Glomerular endothelial cell (primary cell): ENCODE measurements at places on chromosomes 3 and 15. TPM values are rescaled to one million over a fixed set of nuclear protein-coding genes. Genes with fewer than 3 reads are reported as not detected.

Gene NEK10
- total RNA-seq, result 3.4 and 8.5 TPM in 2 replicates

Gene SCG3
- total RNA-seq, result 0.05 TPM in 1 of 2 replicates, not detected in the other

Gene ISY1
- 21.6 and 25.1 TPM in 2 replicates for total RNA-seq

Gene ISG20
- 11.2 and 36.5 TPM in 2 replicates for total RNA-seq

Gene BCHE
- total RNA-seq, result 29.0 and 29.1 TPM in 2 replicates

Gene ISLR2
- total RNA-seq, result 0.12 TPM in 1 of 2 replicates, not detected in the other

Gene POLG
- total RNA-seq, result 80.5 and 82.3 TPM in 2 replicates
